ENCODE measurements at places on chromosomes 3 and 15.

DNA sequence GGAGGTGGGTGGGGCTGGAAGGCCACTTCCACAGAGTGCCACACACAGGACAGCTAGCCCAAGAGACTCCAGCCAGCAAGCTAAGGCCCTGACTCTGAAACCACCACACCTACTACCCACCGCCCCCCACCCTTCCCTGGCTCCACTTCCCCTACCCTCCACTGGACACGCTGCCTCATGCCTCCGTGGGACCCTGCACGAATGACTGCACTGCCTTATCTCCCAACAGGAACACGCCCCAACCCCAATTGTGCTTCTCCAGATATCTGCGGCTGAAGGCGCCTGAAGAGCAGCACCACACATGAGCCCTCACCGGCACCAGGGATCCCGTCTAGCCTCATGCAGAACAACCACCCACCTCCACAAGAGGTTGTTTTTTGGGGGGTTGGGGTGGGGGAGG, 2.7 kb downstream of the LINGO1 start:
- DNase-seq = no peak

- peak; percentile 33 for DNase-seq
These were observed 1.1 kb upstream of the C15orf62 start for GRCh38 chr15:40768521-40769273.

DNA sequence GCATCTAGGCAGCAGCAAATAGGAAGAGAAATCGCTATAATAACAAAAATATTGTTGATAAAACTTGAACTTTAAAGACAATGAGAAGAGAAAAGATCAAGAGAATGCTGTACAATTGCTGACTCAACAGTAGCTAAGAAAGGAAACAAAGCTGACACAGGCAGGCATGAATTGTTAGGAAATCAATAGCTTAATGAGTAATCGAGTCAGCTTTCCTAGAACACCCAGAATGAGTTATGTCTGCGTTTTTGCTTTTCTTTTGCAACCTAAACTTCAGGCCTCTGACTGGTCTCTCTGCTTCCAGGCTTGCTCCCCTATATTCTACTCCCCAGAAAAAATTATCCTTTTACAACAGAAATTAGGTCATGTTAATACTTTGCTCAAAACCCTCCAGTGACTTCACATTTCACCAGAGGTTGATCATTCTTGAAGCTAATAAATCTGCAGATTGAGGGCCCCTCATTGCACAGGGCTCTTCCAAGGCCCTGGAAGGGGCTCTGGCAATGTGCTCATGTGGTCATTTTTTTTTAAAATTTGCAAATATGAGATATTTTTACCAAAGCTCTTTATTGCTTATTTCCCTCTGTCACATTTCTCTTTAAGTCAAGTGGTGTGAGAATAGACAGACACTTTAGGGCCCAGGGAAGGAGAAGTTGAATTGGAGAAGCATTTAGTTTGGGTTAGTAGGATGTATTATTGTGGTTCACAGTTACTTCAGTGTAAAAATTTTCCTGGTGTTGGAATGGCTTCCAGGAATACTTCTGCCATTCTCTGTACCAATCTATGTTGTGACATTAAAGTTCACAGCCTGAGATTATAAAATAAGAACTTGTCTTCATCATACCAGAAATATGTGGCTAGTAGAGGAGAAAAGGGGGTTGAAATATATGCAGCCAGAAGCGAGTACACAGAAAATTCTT, 116.3 kb downstream of the TMCO5A start:
- DNase-seq = no peak

DNA sequence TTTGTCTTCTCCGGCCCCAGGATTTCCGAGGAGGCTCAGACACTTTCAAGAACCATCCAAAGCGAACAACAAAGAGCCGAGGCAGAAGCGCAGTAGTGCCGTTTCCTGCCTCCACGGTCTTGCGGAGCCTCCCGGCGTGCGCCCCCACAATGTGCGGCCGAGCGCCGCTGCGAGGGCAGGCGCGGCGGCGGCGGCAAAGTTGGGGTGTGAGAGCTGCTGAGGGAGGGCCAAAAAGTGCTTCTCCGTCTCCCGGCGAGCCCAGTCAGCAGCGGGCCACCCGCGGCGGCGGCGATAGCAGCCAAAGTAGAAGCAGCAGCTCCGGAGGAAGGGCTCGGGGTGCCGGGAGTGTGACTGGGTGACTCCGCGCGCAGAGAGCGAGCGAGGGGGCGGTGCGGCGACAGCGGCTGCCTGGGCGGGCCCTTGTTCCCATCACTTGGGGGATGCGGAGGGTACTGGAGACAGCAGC, 749.1 kb downstream of the ROBO1 start:
- peak; percentile 19 for DNase-seq

DNA sequence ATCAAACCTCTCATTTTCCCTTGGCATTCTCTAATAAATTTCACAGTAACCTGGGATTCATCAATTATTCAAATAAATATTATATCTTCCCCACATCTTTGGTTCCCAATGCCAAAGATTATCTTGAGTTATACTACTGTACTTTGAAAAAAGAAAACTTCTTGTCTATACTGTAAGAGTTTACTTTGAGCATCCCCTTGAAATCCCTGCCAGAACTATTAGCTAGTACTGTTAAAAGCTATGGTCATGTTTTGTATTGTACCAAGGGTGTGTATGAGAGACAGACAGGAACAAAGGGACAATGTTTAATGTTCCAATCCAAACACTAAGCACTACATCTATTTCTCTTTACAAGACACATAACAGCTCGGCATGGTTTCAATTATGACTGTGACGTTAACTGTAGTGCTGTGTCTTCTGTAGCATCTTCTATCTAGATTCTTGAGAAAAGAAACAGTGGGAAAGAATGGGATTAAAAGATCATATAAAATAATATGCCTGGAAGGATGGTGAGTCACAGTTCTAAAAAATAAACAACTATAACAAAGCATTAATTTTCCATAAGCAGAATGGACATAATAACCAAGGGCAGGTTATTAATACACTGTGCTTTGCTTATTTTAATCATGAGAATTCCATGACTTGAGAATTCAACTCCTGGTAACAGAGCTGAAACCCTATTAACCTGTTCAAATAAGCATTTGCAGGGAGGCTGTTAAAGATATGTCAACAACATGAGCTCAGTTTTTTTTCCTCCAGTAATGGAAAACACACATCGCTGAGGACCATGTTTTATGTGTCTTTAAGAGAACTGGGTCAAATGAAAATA, 71.1 kb downstream of the ALDH1A2 start:
- DNase-seq = no peak

DNA sequence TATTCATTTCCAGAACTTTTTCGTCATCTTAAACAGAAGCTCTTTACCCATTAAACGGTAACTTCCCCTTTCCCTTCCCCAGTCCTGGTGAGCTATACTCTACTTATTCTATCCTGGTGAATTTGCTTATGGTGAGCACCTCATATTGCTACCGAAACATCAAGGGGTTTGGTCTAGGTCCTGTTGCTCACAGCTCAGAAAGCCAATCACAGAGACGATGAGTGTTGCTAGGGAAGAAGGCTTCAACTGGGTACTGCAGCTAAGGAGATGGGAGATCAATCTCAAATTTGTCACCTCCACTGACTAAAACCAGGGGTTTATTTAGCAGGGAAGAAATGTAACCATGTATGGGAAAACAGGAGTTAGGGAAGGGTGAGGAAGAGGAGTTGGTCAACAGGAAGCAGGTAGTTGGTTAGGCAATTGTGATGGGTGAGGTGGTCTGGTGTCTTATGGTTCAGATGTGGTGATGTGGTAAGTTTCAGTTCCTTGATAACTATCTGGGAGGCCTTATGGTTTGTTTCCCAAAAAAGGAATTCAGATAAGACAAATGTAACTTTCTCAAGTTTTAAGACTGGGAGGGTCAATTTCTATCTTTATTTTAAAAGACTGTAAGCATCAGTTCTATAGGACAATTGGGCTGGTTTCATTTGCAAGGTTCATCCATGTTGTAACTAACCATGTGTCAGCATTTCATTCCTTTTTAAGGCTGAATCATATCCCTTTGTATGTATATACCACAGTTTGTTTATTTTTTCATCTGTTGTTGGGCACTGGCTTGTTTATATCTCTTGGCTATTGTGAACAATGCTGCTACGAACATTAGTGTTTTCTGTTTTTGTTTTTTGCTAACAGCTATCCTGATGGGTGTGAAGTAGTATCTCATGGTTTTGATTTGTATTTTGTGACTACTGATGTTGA, 24.3 kb downstream of the ARHGAP11B start:
- no peak for DNase-seq

- no peak for DNase-seq
These were observed 3.1 kb downstream of the ANXA2 start for GRCh38 chr15:60394689-60395097.

- DNase-seq = no peak
These were observed 7.6 kb upstream of the ACOX2 start for GRCh38 chr3:58544541-58544940.

GRCh38 chr15:69887009-69887408, 210.7 kb downstream of the TLE3 start:
- DNase-seq = no peak

- no peak for DNase-seq
These were observed 450.3 kb upstream of the THRB start for GRCh38 chr3:24944805-24945520.

- DNase-seq = no peak
These were observed 58.5 kb upstream of the FAM174B start for GRCh38 chr15:92714077-92714476.

DNA sequence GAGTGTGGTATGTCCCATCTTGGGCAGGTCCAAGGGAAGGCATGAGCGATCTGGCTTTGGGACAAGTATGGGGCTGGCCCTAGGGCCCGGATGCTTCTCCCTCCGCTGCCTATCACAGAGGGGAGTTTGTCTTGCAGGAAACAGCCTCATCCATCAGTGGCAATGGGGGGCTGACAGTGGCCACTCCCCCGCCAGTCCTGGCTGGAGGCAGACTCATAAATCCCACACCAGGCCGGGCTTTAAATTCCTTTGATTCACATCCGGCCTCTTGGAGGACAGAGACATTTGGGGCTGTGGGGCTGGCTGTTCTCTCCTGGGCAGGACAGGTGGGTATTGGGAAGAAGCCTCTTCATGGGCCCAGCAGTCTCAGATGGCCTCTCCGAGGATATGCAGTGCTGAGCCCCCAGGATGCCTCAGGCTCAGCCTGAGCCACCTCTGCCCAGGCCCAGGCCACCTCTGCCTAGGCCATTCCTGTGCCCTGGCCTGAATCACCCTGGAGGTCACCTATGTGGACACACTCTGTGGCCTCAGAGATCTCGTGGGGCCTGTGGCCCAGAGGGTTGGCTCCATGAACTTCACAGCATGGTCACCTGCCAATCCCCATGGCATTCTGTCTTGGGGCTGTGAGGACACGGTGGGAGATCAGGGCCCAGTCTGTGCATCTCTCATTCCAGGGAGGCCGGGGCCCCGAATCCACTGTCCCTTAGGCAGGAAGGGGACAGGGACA, 84.2 kb upstream of the GOLGA6L4 start:
- no peak for DNase-seq

GRCh38 chr15:89030311-89030710, 57.9 kb upstream of the ABHD2 start:
- DNase-seq = no peak

DNA sequence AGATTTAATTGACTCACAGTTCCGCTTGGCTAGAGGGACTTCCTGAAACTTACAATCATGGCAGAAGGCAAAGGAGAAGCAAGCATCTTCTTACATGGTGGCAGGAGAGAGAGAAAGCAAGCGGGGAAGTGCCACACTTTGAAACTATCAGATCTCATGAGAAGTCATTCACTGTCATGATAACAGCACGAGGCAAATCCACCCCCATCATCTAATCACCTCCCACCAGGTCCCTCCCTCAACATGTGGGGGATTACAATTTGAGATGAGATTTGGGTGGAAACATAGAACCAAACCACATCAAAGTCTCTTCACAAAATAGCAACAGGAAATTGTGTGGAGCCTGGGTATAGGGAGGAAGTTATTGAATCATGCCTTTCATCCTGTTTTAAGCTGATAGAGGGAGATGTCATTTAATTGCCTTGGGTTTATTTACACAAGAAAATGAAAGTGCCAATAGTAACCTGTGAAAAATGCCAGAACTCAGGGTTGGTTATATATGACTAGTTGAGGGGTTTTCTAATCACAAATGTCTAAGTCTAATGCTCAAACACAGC, 624.8 kb upstream of the LMCD1 start:
- DNase-seq = peak; percentile 26

GRCh38 chr3:58238830-58239229, 1.2 kb downstream of the ABHD6 start:
- no peak for DNase-seq

DNA sequence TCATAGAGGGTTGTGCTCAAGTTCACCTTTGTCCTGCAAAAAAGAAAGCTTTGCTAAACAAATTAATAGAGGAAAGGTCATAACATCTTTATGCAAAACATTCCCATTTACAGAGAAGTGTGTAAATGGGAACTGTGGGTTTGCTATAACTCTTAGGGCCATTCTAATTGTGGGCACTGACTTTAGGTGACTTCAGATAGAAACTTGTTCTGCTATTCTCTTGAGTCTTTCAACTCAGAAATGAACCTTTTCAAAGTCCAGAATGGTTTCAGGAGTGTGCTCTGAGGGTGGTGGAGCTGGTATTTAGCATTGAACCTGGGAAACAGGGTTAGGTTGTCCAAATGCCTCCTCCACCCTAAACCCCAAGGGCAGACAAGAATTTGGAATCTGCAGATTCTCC, 34.0 kb downstream of the SPTSSB start:
- DNase-seq = no peak

GRCh38 chr15:80619680-80620079, 75.4 kb upstream of the ABHD17C start:
- no peak for DNase-seq

GRCh38 chr3:108406661-108407206, 103.7 kb downstream of the MYH15 start:
- no peak for DNase-seq

GRCh38 chr3:147538034-147538433, 128.9 kb downstream of the ZIC1 start:
- DNase-seq = no peak

DNA sequence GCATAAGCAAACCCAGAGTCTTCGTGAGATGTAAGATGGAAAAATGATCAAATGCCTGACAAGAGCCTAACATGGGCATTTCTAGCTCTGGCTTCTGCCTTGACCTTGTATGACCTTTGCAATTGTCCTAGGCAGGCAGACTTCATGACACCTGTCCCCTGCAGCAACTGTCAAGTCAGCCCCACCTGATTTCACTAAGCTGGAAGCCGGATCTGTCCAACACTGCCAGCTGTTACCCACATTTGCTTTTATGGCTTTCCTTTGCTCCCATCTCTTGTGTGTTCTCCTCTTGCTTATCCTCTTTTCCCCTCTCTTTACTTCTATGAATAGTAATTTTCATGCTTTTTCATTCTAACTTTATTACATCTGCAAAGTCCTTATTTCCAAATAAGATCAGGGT, 48.5 kb upstream of the TNIK start:
- no peak for DNase-seq

DNA sequence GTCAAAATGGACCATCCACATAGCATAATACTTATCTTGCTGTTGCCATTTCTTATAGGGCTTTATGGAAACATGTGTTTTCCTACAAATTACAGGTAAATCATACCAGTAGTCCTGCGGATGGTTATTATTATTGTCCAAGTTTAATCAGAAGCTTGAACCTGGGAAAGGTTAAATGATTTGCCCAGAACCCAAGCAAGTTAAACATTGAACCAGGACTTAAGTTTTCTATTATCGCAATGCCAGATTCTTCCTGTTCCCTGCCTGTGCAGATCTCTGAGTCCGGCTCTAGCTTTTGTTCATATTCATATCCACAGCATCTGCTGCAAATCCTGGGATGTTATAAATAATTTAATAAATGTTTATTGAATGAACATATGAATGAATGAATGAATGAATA, 12.5 kb downstream of the LPP start:
- no peak for DNase-seq

Measured in stimulated activated naive CD8-positive, alpha-beta T cell treated with anti-CD3 and anti-CD28 coated beads, Interleukin-15, Interleukin-2, amounts not matched to agents 100 U/mL and 50 U/mL, for 24 hours (primary cell).